ENCODE measurements at places on chromosomes 13 and 19.

DNA sequence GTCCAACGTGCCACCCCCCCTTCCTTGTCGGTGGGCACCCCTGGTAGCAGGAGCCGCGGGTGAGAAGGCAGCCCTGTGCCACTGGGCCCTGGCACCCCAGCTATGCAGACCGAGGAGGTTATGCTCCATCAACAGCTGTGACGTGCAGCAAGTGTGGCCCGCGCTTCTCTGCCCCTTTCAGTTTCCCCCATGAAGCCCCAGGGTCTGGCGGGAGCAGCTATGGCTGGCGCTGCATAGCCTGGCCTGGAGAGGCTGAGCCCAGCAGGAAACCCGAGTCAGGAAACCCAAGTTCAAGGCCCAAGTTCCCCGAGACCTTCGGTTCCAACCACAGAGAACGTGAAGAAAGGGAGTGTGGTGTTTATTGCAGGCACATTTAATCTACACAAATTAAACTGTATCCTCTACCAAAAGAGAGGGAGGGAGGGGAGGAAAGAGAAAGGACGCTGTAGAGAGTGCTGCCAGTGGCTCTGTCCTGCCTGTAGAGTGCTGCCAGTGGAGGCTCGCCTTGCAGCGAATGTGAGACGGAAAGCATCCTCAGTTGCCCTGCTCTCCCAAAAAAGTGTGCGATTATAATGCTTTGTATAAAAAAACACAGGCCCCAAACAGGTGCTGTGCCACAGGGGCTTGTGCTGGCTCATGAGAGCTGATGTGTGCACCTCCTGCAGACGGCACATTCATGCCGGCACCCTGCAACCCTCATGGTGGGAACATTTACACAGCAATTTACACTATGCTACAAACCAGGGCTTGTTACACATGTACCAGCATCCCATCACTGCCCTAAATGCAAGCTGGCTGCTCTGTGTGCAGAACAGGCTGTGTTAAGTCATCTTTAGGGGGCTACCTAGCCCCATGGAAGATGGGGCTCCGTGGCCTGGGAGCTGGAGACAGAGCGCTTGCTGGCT, 16.3 kb downstream of the POP4 start:
- DNase-seq = no peak

DNA sequence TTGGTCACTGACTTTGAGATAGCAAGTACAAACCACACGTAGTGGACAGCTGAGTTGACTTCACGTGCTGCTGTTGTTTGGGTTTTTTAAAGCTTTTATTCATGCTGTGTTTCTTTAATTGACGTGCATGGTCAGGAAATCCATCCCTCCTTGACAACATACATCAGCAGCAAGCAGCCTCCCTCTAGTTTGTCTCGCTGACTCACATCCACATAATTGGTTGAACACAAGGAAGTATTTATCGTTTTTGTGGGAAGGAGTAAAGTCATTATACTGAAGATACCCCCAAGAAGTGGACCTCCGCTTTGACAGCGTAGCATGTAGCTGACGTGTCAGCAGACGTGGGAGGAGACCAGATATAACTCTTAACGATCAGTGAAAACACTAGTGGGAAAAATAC, 355.8 kb downstream of the MYO16 start:
- DNase-seq = no peak

DNA sequence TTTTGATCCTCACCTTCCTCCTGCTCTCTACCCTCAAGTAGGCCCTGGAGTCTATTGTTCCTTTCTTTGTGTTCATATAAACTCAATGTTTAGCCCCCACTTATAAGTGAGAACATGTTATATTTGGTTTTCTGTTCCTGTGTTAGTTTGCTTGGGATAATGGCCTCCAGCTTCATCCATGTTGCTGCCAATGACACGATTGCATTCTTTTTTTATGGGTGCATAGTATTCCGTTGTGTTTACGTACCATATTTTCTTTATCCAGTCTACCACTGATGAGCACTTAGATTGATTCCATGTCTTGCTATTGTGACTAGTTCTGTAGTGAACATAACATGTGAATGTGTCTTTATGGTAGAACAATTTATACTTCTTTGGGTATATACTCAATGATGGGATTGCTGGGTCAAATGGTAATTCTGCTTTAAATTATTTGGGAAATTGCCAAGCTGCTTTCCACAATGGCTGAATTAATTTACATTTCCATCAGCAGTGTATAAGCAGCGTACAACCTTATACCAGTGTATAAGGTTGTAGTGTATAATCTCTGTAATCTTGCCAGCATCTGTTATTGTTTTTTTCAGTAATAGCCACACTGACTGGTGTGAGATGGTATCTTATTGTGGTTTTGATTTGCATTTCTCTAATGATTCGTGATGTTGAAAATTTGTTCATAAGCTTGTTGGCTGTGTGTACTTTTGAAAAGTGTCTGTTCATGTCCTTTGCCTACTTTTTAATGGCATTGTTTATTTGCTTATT, 288.9 kb downstream of the KCNRG start:
- DNase-seq = no peak

DNA sequence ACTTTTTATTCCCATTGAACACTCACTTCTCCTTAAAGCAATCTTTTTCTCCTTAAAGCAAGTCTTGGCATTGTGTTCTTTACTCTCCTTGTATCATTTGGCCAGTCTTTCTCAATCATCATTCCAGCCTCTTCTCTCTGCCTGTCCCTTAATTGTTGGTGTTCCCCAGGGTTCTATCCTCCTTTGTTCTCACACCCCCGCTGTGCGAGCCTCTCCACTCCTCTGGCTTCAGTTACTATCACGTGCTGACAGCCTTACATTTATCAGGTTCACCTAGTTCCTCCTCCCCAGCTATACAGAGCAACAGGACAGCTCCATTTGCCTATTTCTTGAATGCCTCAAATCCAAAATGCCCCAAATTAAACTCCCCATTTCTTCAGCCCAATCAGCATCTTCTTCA, 24.6 kb downstream of the CYSLTR2 start:
- no peak for DNase-seq

DNA sequence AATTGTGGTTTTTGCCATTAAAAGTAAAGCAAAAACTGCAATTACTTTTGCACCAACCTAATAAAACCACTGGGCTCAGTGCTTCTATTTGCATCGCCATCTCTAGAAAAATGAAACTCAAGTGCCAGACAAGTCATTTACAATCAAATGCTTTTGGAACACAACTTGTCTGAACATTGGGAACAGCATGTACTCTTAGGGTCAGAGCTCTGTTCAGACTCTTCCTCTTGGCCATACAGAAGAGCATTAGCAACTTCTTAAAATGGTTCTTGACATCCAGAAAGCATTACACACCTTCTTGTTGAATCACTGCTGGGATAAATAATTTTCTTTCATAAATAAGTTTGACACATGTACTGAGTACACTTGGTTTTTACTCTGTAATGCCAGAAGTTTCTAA, 272.5 kb downstream of the DCLK1 start:
- DNase-seq = no peak

DNA sequence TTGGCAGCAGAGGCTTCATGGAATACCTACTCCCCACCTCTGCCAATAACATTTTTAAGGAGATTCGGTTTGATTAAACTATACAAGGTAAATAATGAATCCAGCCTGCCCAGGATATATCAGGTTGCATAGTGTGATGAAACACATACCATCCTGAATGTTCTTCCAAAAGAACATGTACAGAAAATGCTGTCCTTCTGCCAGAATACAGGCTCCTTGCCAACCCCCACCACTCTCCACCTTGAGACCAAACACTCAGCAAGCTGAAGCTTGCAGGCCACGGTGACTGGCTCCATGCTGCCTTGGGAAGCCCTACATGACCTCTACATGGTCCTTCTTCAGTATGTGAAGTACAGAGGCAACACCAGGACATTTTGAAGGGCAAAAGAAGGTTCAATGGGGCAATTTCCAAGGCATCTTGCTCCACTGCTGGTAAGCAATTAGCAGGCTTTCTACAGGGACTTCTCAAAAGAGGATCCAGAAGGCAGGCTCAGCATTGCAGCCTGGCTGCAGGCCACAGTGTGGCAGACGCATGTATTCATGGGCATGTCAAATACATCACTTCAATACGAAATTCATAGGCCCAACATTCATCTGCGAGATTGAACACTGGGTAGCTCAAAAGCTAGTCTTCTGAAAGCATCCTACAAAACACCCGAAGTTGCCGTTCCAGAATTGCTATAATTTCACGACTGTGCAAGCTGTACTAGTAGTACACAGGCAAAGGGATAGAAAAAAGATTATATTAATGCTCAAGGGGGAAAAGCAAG, 62.4 kb upstream of the SERP2 start:
- no peak for DNase-seq

- DNase-seq = no peak
Observed at GRCh38 chr13:101416181-101417042, at the start of gene NALCN. NALCN (minus strand) TSS chr13:101416508; CDS start chr13:101399126, 17,382 bp downstream.

DNA sequence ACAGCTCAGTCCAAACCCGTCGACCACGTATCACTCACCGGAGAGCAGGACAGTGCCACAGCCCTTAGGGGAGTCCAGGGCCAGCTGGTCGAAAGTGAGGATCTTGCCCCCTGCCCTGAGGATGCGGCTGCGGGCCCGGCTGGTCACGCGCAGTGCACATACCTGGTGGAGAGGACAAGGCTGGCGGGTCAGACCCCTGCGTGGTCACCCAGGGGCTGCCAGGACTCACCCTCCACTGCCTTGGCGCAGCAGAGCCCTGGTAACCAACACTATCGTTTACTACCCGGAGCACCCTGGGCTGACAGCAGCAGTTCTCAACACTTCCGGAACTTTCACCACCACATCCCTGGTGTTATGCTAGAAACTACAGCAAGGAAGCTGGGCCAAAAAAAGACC, 1.2 kb upstream of the FAM83E start:
- DNase-seq = no peak

DNA sequence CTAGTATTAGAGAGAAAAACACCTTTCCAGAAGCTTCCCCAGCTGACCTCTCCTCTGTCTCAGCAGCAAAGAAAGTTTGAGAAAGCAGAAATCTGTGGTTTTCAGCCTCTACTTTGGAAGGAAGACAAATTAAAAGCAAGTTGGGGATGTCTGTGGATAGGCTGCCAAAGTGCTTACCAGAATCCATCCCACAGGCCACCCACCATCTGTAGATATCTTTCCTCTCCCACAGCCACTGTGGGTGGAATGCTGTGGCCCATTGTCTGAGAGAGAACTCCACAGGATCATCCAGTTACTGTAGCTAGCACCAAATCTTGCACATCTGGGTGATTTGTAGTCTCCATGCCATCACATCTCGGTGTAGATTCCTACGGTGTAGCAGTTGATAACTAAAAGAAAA, 133.5 kb downstream of the DNAJC15 start:
- no peak for DNase-seq

DNA sequence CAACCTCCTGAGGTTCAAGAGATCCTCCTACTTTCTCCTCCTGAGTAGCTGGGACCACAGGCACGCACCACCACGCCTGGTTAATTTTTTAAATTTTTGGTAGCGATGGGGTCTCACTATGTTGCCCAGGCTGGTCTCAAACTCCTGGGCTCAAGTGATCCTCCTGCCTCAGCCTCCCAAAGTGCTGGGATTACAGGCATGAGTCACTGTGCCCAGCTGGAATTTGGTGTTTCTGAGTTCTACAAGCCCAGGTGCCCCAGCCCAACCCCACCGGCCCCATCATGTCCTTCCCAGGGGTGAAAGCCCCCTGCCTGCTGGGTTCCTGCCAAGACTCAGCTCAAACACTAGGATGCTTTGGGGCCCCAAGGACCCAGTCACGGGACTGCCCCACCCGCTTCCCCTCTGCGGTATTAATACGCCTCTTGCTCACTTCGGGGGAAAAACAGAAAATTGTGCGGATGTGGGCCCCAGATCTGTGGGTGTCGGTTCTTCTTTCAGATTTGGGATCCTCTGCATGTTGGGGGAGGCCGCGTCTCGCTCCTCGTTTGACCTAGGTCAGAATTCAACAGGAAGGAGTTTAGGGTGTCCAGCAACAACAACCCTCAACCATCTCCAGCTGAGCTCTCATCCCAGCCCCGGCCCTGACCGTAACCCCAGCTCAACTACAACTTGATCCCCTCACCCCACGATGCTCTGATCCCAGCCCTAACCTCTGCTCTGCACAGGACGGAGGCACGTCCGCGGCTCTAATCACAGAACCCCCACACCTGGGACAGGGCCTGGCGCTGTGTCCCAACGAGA, 3.7 kb upstream of the FCER2 start:
- DNase-seq = peak; percentile 38

GRCh38 chr19:42554046-42554575, 25.8 kb upstream of the CEACAM1 start:
- no peak for DNase-seq

Measured in activated CD4-positive, CD25-positive, alpha-beta regulatory T cell (primary cell).